Activated CD4-positive, alpha-beta memory T cell treated with anti-CD3 and anti-CD28 coated beads for 36 hours (primary cell): ENCODE measurements at places on chromosomes 12 and 14. TPM values are rescaled to one million over a fixed set of nuclear protein-coding genes. Genes with fewer than 3 reads are reported as not detected.

The MGAT4C gene
- not detected for total RNA-seq

The E2F7 gene
- total RNA-seq: 6.0 TPM

The INSM2 gene
- not detected for total RNA-seq

The BDKRB1 gene
- not detected for total RNA-seq

The TSPAN8 gene
- total RNA-seq: not detected

GRCh38 chr12:119685375-119685774 is 17.4 kb downstream of the PRKAB1 start:
- no peaks in the 10 kb centered on the region for H3K27me3 ChIP-seq
- peaks cover 16% of the 10 kb centered on the region for H3K4me1 ChIP-seq
- peaks cover 14% of the 10 kb centered on the region for H3K36me3 ChIP-seq
- no peak overlapping the region for H3K4me3 ChIP-seq
- H3K27ac ChIP-seq: no peak overlapping the region

GRCh38 chr12:112615196-112615595 is 176.4 kb upstream of the RPH3A start:
- no peak overlapping the region for H3K27ac ChIP-seq
- H3K4me1 ChIP-seq: no peaks in the 10 kb centered on the region
- peaks cover 4% of the 10 kb centered on the region for H3K27me3 ChIP-seq
- no peak for DNase-seq
- H3K4me3 ChIP-seq: no peak overlapping the region

- H3K27me3 ChIP-seq: no peaks in the 10 kb centered on the region
- DNase-seq: no peak
- H3K27ac ChIP-seq: no peak overlapping the region
- H3K4me3 ChIP-seq: no peak overlapping the region
- H3K36me3 ChIP-seq: no peaks in the 10 kb centered on the region
Measured at GRCh38 chr14:29759521-29760340, 167.9 kb downstream of the PRKD1 start.

- H3K4me1 ChIP-seq: peaks cover 89% of the 10 kb centered on the region
- H3K27ac ChIP-seq: peak overlapping the region; percentile 96
- no peaks in the 10 kb centered on the region for H3K36me3 ChIP-seq
- H3K4me3 ChIP-seq: peak overlapping the region; percentile 43
- H3K27me3 ChIP-seq: no peaks in the 10 kb centered on the region
Measured at GRCh38 chr12:64666054-64666914, 56.0 kb downstream of the RASSF3 start.

DNA sequence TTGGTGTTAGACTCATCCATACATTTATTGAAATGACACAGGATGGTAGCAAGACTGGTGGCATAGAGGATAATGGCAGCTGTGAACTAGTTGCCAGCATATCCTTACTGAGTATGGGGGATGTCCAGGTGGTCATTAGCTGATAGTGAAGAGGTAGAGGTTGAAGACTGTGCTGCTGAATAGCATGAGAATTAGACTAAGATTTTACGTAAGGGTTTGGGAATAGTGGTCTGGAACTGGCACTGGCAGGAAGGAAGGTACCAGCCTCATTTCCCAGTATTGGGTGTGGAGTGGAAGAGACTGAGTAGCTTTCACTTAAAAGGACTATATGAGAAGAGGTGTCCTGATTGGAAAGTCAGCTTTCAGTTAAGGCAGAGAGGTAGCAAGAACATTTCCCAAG is 6.5 kb downstream of the ERC1 start:
- no peak overlapping the region for H3K4me3 ChIP-seq
- peaks cover 27% of the 10 kb centered on the region for H3K4me1 ChIP-seq
- no peak overlapping the region for H3K27ac ChIP-seq
- DNase-seq: no peak
- no peaks in the 10 kb centered on the region for H3K27me3 ChIP-seq

GRCh38 chr14:103028161-103028767 is 29.1 kb downstream of the CDC42BPB start:
- H3K27me3 ChIP-seq: no peaks in the 10 kb centered on the region
- no peaks in the 10 kb centered on the region for H3K4me1 ChIP-seq
- H3K27ac ChIP-seq: no peak overlapping the region
- no peaks in the 10 kb centered on the region for H3K36me3 ChIP-seq

- peaks cover 4% of the 10 kb centered on the region for H3K36me3 ChIP-seq
- DNase-seq: no peak
- H3K27me3 ChIP-seq: no peaks in the 10 kb centered on the region
Measured at GRCh38 chr12:47378907-47379306, 299.1 kb upstream of the AMIGO2 start.

- DNase-seq: no peak
- H3K4me1 ChIP-seq: no peaks in the 10 kb centered on the region
- H3K4me3 ChIP-seq: no peak overlapping the region
Measured at GRCh38 chr12:1842905-1843640, 22.7 kb downstream of the LRTM2 start.

DNA sequence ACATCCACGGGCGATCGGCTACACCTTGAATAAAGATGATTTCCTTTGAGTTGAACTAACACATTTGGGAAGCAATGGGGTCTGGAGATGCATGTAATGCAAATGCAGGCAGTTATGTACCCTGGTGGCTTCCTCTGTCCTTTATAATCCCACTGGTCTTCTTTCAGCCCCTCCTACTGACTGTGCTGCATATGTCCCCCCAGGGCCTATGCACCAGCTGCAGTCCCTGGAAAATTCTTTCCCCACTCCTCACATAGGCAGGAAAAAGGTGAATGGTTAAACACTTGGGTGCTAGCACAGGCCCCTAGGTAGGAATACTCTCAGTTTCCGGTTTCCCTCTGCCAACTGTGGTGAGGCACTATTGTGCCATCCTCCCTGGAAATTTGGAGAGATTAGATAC is 294.8 kb upstream of the SOX5 start:
- DNase-seq: no peak
- H3K4me3 ChIP-seq: no peak overlapping the region
- H3K36me3 ChIP-seq: no peaks in the 10 kb centered on the region
- no peaks in the 10 kb centered on the region for H3K4me1 ChIP-seq
- H3K27me3 ChIP-seq: no peaks in the 10 kb centered on the region

- H3K27me3 ChIP-seq: no peaks in the 10 kb centered on the region
- no peak overlapping the region for H3K4me3 ChIP-seq
- no peak overlapping the region for H3K27ac ChIP-seq
- no peaks in the 10 kb centered on the region for H3K4me1 ChIP-seq
- DNase-seq: no peak
Measured at GRCh38 chr12:3326850-3327780, 163.9 kb upstream of the PRMT8 start.

GRCh38 chr14:56159066-56159465 is 40.9 kb downstream of the PELI2 start:
- DNase-seq: peak; percentile 41
- H3K4me1 ChIP-seq: peaks cover 12% of the 10 kb centered on the region
- H3K27me3 ChIP-seq: no peaks in the 10 kb centered on the region
- peaks cover 7% of the 10 kb centered on the region for H3K36me3 ChIP-seq

GRCh38 chr12:65014504-65015271 is 106.4 kb downstream of the WIF1 start:
- no peaks in the 10 kb centered on the region for H3K4me1 ChIP-seq
- no peak overlapping the region for H3K27ac ChIP-seq
- peaks cover 12% of the 10 kb centered on the region for H3K27me3 ChIP-seq
- H3K4me3 ChIP-seq: no peak overlapping the region
- H3K36me3 ChIP-seq: no peaks in the 10 kb centered on the region
- no peak for DNase-seq

DNA sequence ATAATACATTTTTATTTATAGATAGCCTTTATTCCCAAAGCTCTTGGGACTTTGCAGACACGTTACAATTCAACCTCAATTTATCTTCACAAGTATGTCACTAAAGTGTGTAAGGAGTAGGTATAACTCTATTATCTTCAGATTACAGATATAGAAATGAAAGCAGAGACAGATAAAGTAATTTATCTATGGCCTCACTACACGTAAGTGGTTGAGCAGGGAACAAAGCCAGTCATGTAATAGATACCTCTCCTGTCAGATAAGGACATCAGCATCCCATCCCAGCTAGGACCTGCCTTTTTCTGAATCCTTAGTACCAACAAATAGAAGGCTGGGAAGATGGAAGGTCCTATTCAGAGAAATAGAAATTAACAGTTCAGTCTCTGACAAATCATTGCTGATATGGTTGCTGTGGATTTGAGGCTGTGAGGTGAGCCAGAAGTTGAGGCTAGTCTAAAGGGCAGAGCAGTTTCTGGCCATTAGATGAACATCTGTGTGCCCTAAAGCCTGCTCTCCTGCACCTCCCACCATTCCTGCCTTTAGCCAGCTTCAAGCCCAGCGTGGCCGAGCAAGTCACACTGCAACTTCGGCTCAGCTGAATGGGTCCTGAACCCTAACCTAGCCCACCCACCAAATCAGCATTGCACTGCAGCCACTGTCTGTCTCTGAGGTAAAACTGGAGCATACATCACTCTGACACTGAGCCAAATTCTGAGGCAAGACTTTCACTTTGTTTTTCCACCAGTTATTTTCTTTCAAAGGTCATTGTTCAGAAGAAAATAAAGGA is 71.1 kb upstream of the PLEKHA5 start:
- DNase-seq: no peak
- peaks cover 4% of the 10 kb centered on the region for H3K4me1 ChIP-seq
- H3K27ac ChIP-seq: no peak overlapping the region
- H3K36me3 ChIP-seq: no peaks in the 10 kb centered on the region
- no peak overlapping the region for H3K4me3 ChIP-seq
- H3K27me3 ChIP-seq: peaks cover 4% of the 10 kb centered on the region
